ENCODE measurements at places on chromosomes 16 and 17.

GRCh38 chr17:45820052-45820780, 24.5 kb upstream of the SPPL2C start:
- no peaks in the 10 kb centered on the region for H3K36me3 ChIP-seq
- no peak overlapping the region for H3K27ac ChIP-seq
- no peaks in the 10 kb centered on the region for H3K27me3 ChIP-seq
- no peak for DNase-seq
- no peaks in the 10 kb centered on the region for H3K4me1 ChIP-seq

- no peaks in the 10 kb centered on the region for H3K27me3 ChIP-seq
- DNase-seq: no peak
- no peak overlapping the region for H3K27ac ChIP-seq
- no peaks in the 10 kb centered on the region for H3K36me3 ChIP-seq
- H3K4me3 ChIP-seq: no peak overlapping the region
These were observed 248.9 kb upstream of the TNRC6C start for GRCh38 chr17:77709594-77709993.

DNA sequence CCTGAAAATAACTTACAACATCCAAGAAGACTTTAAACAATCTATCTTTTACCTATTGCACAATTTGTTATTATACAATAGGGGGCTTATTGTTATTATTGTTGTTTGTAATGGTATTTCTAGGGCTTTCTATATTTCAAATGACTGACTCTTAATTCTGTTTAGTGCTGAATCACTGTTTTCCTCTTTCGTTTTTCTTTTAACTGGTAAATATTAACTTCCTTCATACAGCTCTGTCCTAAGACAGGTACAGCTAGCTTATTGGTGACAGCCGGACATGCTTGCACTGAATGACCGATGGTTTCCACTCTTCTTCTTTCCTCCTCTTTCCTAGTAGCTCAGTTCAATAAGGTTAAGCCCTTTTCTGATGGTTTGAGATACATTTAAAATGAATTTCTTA, 11.6 kb downstream of the KRTAP9-7 start:
- peaks cover 7% of the 10 kb centered on the region for H3K4me1 ChIP-seq
- H3K4me3 ChIP-seq: no peak overlapping the region
- no peak overlapping the region for H3K27ac ChIP-seq
- H3K36me3 ChIP-seq: no peaks in the 10 kb centered on the region
- no peak for DNase-seq

DNA sequence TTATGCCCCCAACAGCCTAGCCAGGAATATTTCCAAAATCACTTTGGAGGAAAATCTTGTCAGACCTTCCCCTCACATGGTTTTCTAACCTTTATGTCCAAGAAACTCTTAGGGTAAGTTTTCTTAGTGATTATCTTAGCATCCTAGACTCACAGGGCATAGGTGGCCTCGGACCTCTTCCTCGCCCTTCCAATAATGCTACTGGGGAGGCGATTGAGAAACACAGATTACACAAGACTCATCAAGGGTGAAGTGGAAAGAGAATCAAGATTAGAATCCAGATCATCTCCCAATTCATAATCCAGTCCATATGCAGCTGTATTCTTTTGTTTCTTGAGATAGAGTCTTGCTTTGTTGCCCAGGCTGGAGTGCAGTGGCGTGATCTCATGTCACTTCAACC, 358.4 kb upstream of the CDH5 start:
- H3K36me3 ChIP-seq: no peaks in the 10 kb centered on the region
- H3K27ac ChIP-seq: no peak overlapping the region
- no peaks in the 10 kb centered on the region for H3K27me3 ChIP-seq
- no peaks in the 10 kb centered on the region for H3K4me1 ChIP-seq

GRCh38 chr16:89292443-89293078, 75.1 kb downstream of the ZNF778 start:
- no peak overlapping the region for H3K4me3 ChIP-seq
- H3K27me3 ChIP-seq: no peaks in the 10 kb centered on the region
- H3K27ac ChIP-seq: peak overlapping the region; percentile 58
- peaks cover 30% of the 10 kb centered on the region for H3K4me1 ChIP-seq

DNA sequence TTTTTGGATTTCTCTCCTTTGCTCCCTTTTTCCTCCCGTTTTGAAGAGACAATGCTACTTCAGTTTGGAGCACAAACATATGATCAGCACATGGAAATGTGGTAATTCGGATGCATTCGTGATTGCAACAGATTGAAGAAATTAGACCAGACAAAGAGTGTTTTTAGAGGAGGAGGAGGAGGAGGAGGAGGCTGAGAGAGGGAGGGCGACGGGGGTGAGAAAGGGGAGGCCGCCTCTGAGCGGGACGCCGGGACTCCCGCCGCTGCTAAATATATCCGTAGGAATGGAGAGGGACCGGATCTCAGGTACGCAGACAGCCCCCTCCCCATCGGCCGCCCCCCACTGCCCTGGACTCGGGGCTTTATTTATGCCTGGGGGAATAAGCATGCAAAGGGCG, 179.3 kb downstream of the SEC14L1 start:
- H3K27ac ChIP-seq: peak overlapping the region; percentile 91
- H3K4me1 ChIP-seq: peaks cover 79% of the 10 kb centered on the region
- peak overlapping the region; percentile 51 for H3K4me3 ChIP-seq
- H3K27me3 ChIP-seq: no peaks in the 10 kb centered on the region
- DNase-seq: peak; percentile 84

DNA sequence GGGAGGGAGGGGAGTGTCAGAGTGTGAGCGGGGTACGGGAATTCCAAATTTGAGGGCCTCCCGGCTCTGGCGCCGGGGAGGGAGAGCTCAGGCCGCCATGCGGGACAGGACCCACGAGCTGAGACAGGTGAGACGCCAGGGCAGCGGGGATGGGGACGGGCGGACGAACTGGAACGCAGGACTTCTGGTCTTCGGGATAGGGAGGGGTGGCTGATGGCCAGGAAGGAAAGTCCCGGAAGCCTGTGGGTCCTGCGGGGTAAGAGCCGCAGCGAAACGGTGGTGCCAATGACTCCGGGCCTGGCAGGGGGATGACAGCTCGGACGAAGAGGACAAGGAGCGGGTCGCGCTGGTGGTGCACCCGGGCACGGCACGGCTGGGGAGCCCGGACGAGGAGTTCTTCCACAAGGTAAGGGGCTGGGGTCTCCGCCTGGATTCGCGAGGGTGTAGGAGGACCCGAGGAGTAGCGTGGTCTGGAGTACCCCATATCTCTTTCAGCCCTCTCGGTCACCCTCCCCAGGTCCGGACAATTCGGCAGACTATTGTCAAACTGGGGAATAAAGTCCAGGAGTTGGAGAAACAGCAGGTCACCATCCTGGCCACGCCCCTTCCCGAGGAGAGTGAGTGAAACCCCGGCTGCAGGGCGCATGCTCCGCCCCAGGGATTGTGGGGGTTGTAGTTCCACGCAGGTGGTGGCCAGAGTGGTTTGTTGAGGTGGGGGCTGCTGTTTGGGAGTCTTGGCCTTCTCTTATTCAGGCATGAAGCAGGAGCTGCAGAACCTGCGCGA, 543 bp downstream of the STX4 start:
- H3K27me3 ChIP-seq: no peaks in the 10 kb centered on the region
- H3K4me1 ChIP-seq: peaks cover 29% of the 10 kb centered on the region
- peak overlapping the region; percentile 98 for H3K4me3 ChIP-seq

GRCh38 chr17:13544292-13544691, 57.4 kb downstream of the HS3ST3A1 start:
- no peaks in the 10 kb centered on the region for H3K36me3 ChIP-seq
- H3K4me3 ChIP-seq: no peak overlapping the region
- H3K27me3 ChIP-seq: no peaks in the 10 kb centered on the region

- H3K4me1 ChIP-seq: no peaks in the 10 kb centered on the region
- no peaks in the 10 kb centered on the region for H3K36me3 ChIP-seq
- no peaks in the 10 kb centered on the region for H3K27me3 ChIP-seq
- no peak overlapping the region for H3K4me3 ChIP-seq
- no peak for DNase-seq
- H3K27ac ChIP-seq: no peak overlapping the region
These were observed 345.4 kb downstream of the SOX9 start for GRCh38 chr17:72466199-72466598.

DNA sequence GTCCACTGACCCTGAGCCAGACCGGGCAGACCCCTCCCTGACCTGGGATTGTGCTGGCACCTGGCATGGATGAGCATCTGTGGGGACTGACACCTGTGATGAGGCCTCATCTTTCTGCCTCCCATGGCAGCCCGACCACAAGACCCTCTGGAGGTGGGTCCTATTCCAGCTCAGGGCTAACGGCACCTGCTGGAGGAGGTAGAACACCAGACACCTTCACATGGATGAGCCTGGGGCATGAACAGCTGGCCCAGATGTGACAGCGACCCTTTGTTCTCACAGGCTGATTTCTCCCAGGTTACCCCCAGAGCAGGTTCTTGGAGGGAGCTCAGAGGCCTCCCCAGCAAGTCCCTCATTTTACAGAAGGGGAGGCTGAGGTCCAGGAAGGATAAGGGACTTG, 46.4 kb upstream of the PIK3R6 start:
- no peak overlapping the region for H3K4me3 ChIP-seq
- H3K36me3 ChIP-seq: no peaks in the 10 kb centered on the region
- H3K27ac ChIP-seq: no peak overlapping the region
- H3K4me1 ChIP-seq: no peaks in the 10 kb centered on the region

Data from sigmoid colon (tissue), 7 donors.